ENCODE measurements at places on chromosomes 12 and 14.

DNA sequence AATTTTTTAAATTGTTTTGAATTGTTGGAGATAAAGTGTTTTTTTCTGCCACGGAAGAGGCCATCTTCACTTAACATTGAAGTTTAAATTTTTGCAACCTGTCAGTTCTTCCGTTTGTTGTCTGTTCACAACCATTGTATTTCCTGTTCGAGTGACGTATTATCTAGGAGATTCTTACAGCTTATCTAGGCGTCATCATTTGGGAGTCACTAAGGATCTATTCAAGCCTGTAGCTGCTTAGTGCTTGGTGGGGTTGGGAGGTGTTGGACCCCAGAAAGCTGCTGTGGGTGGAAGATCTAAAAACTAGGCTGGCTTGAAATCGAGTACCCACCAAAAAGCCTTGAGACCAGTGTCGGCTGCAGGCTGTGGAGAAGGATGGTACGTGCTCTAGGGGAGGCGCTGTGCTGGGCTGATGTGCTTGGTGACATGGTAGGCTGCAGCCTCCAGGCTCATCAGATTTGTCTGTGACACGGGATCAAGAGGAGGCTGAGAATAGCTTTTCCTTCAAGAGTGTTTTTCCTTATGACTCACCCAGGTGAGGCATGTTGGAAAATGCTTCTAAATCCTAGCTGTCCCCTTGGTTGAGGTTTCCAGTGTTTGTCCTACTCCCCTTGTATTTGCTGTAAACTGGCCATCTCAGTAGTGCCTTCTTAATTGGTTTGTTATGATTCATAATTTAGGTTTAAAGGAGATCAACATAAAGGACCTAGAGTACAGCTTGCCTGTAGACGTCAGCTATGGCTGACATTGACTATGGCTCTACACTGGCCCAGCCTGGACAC lies 57.8 kb downstream of the ATG14 start:
- no peak for DNase-seq

DNA sequence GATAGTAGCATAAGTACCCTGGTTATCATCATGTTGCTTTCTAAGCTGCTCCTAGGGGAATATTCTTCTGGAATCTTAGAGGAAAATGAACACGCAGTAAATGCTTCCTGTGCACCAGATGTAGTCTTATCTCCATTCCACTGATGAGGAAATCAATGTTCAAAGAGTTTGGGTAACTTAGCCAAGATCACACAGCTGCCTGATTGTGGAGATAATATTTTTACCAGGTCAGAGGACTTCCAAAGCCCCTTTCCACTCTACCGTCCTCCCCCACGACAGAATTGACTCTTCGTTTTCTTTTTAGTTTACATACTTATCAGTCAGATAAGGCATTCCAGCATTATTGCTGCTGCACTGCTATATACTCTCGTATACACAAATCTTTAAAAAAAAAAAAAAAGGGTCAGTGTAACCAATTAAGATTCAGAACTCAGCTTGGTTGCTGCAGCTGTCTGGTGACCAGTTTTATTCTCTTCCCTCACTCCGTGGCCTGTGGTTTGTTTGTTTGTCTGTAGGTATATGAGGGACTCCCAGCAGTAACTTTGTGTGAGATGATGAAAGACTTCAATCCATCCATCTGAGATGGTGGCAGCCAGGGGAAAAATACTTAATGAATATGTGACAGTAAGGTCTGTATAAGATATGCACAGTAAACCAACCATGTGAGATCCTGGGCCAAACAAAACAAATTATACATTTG lies 110.5 kb downstream of the TGFB3 start:
- no peak for DNase-seq

DNA sequence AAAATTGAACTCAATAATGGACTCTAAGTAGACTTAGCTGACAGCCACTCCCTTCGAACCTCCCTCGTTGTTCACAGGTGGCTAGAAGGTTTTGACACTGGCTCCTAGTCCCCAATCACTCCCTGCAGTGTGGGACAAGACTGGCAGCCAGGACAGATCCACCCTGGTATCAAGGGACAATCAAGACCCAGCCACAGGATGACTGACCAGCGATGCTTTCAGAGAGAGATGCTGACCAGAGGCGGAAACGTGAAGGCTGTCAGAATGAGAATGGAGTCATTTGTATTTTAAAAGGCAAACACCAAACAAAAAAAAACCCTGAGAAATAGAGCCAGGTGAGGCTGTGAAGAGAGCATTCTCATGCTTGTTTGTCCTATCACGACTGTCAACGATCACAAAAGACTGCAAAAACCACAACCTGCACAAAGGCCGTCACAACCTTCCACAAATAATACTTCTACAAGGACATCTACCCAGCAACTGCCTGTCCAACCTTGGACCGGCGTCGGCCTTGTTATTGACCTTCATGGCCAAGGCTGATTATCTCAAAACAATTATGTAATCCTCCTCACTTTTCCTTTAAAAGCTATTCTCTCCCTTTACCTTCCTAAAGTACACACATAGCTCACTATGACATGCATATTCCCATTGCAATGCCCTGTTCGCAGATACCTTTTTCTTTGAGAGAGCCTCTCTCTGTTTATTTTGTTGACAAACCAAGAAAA lies 13.2 kb downstream of the EIF5 start:
- no peak for DNase-seq

GRCh38 chr14:61381553-61381952 lies 60.2 kb downstream of the PRKCH start:
- DNase-seq: no peak

DNA sequence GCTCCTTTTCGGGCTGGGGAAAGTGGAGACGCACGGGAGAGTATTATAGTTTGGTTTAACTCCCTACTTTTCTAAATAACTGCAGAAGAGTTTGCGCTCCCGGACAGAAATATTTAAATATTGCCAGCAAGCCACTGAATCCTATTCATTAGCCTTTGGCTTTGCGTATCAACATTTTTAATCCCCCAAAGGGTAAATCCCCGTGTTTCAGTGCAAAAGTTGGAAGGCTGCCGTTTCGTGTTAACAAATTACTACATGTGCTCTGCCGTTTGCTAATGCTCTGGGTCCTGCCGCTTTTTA lies 372 bp upstream of the DPF3 start:
- no peak for DNase-seq

GRCh38 chr12:132419631-132420246 lies 70.2 kb upstream of the FBRSL1 start:
- DNase-seq: no peak

DNA sequence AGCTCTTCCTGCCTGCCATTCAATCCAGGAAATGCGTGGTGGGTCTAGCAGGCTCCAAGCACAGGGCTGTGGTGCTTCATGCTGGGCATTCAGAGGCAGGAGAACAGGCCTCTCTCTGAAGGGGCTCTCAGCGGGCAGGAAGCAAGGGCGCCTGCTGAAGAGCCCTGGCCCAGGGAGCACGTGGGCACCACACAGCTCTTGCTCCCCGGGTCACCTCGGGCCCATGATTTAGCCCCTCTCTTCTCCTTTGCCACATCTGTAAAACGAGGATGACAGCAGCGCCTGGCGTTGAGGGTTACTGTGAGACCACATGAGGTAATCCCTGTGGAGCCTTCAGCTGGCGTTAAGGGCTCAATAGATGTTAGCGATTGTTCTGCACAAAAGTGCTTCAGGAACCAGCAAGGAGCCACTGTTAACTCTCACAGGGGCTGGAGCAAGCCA lies 37.6 kb upstream of the SPTLC2 start:
- no peak for DNase-seq

DNA sequence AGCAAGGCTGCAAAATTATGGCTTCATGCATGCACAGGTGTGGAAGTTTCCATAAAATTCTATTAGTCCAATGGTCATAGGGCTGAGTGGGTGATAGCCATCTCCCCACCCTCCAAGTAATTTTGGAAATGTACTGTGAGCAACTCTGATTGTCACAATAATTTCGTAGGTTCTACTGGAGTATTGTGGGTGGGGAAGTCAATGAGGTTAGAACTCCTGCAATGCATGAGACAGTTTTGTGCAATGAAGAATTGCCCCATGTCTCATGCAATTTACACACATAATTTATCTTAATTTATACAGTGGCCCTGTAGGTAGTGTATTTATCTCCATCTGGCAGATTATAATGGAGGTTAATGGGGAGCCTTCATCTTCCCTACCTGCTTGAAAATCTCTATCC lies 20.5 kb downstream of the IFNG start:
- peak; percentile 36 for DNase-seq

GRCh38 chr12:52980096-52980649 lies 26.1 kb upstream of the EIF4B start:
- no peak for DNase-seq

DNA sequence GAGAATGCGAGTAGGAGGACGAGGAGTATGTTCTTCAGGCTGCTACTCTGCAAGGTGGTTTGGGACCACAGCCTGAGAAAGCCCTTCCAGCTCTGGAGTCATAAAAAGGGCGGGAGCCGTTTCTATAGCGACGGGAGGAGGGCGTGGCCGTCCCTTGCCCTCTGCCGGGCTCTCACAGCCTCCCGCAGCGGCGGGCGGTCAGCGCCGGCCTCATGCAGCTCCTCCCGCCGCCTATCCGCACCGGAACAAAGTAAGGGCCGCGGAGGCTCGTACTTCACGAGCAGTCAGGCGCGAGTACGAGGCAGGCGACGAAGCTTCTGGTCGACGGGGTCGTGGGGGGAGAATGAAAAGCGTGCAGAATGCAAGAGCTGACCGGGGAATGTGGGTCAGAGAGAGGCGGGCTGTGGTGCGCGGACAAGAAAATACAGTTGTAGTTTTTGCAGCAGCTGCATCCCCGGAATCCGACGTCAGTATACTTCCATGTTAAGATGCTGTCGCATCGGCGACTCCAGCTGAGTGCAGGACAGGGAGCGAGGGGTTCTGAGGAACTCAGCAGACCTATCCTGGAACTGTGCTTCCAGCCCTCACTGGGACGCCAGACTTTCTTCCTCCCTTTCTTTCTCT lies at the start of gene DYRK4:
Gene DYRK4, plus strand, starts transcription at position 175 of the 624 bp plus-strand sequence. Its CDS starts 38 bp downstream, at position 213.
- peak; percentile 84 for DNase-seq
